ENCODE measurements at places on chromosomes 11 and 22. TPM values are rescaled to one million over a fixed set of nuclear protein-coding genes. Genes with fewer than 3 reads are reported as not detected.

AGBL2 gene
- total RNA-seq, result 4.9 TPM

ZP1 gene
- total RNA-seq, result not detected

DNA sequence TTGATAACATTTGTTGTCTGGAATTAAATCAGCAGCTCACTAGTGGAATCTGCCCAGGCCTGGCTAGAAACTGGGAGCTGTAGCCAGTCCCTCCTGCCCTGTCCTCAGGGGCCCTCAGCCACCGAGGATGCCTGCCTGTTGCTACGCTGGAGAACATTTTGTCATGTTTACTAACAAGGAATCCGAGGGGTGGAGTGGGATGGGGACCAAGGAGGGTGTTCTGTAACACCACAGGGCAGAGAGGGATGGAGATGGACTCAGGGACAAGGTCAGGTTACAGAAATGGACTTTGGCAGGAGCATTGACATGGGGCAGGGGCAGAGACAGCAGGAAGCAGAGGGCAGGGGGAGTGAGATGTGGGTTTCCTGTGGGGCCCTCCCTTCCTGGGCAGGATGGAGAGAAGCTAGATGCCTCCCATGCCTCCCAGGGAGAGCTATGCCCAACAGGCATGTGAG lies 45.8 kb upstream of the AMPD3 start:
- no peak overlapping the region for H3K4me3 ChIP-seq
- H3K36me3 ChIP-seq, result no peaks in the 10 kb centered on the region
- peak overlapping the region; percentile 81 for H3K27ac ChIP-seq
- no peak for DNase-seq

WNT7B gene
- total RNA-seq, result not detected

- DNase-seq, result peak; percentile 57
- H3K27ac ChIP-seq, result no peak overlapping the region
- peaks cover 5% of the 10 kb centered on the region for H3K36me3 ChIP-seq
- peaks cover 16% of the 10 kb centered on the region for H3K4me1 ChIP-seq
- peaks cover 4% of the 10 kb centered on the region for H3K27me3 ChIP-seq
These were observed 8.0 kb upstream of the HTATIP2 start for GRCh38 chr11:20355221-20356219.

DNA sequence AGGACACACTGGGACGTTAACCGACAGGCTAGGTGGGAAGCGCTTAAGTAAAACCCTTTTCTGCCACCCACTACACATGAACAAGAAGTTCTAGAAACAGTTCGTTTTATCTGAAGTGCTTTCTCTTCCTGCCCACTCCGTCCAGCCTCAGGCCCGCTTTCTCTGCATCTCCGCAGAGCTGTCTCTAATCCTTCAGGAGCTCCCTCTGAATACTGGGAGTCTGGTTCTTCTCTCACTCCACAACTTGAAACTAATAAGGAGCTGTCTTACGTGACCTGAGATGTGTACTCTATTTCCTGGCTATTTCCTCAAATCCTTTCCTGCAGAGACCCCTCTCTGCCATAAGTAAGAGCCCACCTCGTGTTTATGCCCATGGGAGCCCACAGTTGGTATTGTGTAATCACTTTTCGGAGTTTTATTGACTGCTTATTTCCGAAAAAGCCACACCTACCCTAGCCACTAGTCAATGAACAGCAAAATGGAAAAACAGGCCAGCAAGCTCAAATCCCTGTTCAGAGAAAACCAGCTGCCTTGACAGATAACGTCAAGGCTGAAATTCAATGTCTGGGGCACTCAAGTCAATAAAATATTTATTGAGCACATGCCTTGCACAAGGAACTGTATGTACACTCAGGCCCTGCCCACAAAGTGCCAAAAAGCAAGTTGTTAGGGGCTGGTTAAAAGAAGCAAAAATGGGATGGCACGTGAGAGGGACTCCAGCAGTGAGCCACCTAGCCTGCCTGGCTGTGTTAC lies 4.9 kb downstream of the PC start:
- H3K36me3 ChIP-seq, result no peaks in the 10 kb centered on the region
- no peak for DNase-seq

APOL6 gene
- total RNA-seq, result 91.5 TPM

NLRP10 gene
- not detected for total RNA-seq

UPK2 gene
- 0.60 TPM for total RNA-seq

TRPM5 gene
- not detected for total RNA-seq

GRCh38 chr22:30312053-30312452 lies 14.7 kb downstream of the TBC1D10A start:
- peaks cover 74% of the 10 kb centered on the region for H3K36me3 ChIP-seq
- H3K27ac ChIP-seq, result peak overlapping the region; percentile 57
- no peak for DNase-seq
- no peak overlapping the region for H3K4me3 ChIP-seq

NXPE4 gene
- total RNA-seq, result not detected

- H3K4me3 ChIP-seq, result no peak overlapping the region
- no peak overlapping the region for H3K27ac ChIP-seq
- no peaks in the 10 kb centered on the region for H3K4me1 ChIP-seq
- peaks cover 44% of the 10 kb centered on the region for H3K36me3 ChIP-seq
- no peak for DNase-seq
- no peaks in the 10 kb centered on the region for H3K27me3 ChIP-seq
These were observed 41.2 kb downstream of the SNX19 start for GRCh38 chr11:130874955-130875531.

DNA sequence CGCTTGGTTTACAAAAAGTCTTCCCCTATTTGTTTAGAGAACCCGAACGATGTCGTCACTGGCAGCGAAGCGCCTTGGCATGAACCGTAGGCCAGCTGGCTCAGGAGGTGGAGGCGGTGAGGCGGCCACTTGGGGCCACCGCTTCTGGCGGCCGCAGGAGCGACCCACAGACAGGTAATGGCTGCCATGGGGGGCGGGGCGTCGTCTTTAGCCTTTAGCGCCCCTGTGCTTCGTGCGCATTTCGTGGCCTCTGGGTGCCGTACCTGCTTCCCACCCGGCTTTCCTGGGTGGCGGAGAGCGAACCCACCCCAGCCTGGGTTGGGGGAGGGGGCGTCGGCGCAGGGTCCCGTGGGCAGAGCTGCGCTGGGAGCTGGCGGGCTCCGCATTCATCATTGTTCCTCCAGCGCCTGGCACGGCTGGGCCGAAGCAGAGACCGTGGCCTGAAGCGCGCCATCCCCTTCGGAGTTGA lies 469 bp upstream of the OSBP2 start:
- H3K36me3 ChIP-seq, result no peaks in the 10 kb centered on the region
- peak overlapping the region; percentile 76 for H3K4me3 ChIP-seq
- peaks cover 16% of the 10 kb centered on the region for H3K27me3 ChIP-seq
- peak overlapping the region; percentile 55 for H3K27ac ChIP-seq
- peak; percentile 56 for DNase-seq
- peaks cover 19% of the 10 kb centered on the region for H3K4me1 ChIP-seq

GRCh38 chr11:18761741-18762140 lies 29.9 kb downstream of the PTPN5 start:
- H3K27ac ChIP-seq, result no peak overlapping the region
- peaks cover 6% of the 10 kb centered on the region for H3K4me1 ChIP-seq
- DNase-seq, result no peak
- no peak overlapping the region for H3K4me3 ChIP-seq
- H3K36me3 ChIP-seq, result no peaks in the 10 kb centered on the region
- H3K27me3 ChIP-seq, result peaks cover 10% of the 10 kb centered on the region

DNA sequence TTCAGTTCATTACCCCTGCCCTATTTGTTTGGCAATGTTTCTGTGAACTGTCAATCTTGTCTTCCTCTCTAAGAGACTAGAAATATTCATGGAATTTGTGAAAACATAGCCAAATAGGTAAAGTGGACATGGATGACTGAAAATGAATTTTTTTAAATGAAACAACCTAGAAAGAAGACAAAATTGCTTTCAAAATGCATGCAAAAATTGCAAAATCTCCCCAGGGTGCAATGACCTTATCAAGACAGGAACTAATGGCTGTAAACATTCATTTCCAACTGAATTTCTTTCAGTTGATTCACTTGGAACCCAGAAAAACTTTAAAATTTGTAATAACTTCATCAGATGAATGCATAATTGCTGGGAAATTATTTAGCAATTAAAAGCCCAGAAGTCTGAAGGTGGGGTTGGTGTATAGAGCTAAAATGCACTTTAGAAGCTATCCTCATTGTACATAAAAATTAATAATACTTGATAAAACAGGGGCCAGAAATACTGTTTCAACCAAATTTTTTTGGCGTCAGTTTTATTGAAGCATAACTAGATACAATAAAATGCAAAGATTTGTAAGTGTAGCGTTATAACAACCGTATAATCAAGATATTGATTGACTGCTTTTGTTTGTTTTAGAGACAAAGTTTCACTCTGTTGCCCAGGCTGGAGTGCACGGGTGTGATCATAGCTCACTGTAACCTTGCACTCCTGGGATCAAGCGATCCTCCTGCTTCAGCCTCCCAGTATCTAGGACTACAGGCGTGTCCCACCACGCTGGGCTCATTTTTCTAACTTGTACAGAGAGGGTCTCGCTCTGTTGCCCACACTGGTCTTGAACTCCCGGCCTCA lies 27.6 kb upstream of the SLC35C1 start:
- H3K4me3 ChIP-seq, result no peak overlapping the region
- no peak for DNase-seq
- peaks cover 5% of the 10 kb centered on the region for H3K4me1 ChIP-seq
- no peaks in the 10 kb centered on the region for H3K36me3 ChIP-seq
- H3K27me3 ChIP-seq, result peaks cover 13% of the 10 kb centered on the region

- peaks cover 6% of the 10 kb centered on the region for H3K27me3 ChIP-seq
These were observed 8.5 kb downstream of the TIMP3 start for GRCh38 chr22:32809786-32810554.

DNA sequence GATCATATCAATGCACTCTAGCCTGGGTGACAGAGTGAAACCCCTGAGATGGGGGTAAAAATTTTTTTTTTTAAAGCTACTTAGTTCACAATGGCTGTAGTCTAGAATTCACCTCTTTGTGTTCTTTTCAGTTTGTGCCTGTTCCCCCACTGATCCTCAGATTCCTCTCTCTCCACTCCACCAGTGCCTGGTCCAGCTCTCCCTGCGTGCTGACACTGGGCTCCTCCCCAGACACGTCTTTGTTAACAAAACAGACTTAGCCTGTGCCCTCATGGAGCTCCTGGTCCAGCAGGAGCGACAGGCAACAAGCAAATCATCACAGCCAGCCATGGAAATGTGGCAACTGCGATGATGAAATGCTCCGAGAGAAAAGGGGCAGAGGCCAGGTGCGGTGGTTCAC lies 34.0 kb downstream of the IFT27 start:
- H3K27me3 ChIP-seq, result peaks cover 9% of the 10 kb centered on the region
- H3K4me1 ChIP-seq, result no peaks in the 10 kb centered on the region
- no peak for DNase-seq
- H3K4me3 ChIP-seq, result no peak overlapping the region
- H3K27ac ChIP-seq, result no peak overlapping the region
- H3K36me3 ChIP-seq, result no peaks in the 10 kb centered on the region

DNA sequence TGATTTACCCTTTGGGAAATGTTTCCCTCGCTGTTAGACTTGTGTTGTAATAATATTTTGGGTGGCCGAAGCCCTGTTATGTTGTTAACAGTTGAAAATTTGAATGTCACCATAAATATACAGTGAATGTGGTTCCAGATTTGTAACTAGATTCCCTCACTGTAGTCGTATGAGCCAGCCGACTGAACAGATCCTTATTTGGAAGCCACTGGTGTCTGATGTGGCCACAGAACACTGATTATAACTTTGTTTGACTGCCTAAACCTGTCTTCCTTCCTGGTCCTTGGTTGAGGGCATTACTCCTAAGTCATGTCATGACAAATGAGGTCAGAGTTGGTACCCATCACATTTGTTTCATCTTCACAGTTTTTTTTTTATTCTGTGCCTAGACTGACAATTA lies 45.4 kb downstream of the YAP1 start:
- H3K27me3 ChIP-seq, result peaks cover 17% of the 10 kb centered on the region
- H3K4me1 ChIP-seq, result no peaks in the 10 kb centered on the region
- H3K27ac ChIP-seq, result no peak overlapping the region
- no peak overlapping the region for H3K4me3 ChIP-seq
- DNase-seq, result no peak

DNA sequence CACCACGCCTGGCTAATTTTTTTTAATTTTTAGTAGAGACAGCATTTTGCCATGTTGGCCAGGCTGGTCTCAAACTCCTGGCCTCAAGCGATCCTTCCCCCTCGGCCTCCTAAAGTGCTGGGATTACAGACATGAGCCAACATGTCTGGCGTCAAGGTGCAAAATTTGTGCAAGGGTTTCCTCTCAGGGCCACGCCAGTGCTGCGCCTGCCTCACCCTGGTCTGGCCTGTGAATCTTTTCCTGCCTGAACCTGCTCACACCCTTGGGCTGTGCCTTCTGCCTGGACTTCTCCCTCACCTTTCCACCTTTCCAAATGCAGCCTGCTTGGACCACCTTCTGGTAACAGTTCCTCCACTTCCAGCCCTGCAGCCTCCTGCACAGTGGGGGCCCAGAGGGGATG lies 43.4 kb downstream of the MCM5 start:
- H3K4me1 ChIP-seq, result peaks cover 9% of the 10 kb centered on the region
- H3K36me3 ChIP-seq, result peaks cover 16% of the 10 kb centered on the region
- H3K27me3 ChIP-seq, result no peaks in the 10 kb centered on the region
- H3K27ac ChIP-seq, result no peak overlapping the region
- no peak for DNase-seq

DNA sequence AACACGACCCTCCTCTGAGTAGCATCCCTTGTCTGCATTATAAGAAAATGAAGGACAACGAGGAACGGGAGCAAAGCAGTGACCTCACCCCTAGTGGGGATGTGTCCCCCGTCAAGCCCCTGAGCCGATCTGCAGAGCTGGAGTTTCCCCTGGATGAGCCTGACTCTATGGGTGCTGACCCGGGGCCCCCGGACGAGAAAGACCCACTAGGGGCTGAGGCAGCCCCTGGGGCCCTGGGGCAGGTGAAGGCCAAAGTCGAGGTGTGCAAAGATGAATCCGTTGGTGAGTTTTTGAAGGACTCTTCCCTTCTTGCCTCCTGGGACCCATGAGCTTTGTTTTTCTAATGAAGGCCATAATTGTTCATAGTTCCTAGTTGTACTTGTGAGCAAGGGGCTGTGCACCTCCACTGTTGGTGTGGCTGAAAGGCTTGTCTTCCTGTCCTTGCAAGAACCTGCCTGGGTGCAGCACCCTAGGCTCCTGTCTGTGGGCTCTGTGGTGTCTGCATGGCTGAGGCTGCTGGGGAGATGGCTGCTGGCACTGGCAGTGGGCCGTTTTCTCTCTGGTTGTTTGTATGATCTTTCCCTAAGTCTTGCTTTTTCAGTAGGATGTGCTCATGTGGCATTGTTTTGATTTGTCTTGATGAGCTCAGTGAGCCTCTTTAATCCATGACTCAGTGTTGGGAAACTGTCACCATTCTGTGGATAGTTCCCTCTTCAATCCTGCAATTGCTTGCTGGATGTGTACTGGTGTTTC lies 10.1 kb downstream of the DGCR8 start:
- H3K36me3 ChIP-seq, result peaks cover 75% of the 10 kb centered on the region
- no peak for DNase-seq
- H3K27ac ChIP-seq, result no peak overlapping the region
- no peaks in the 10 kb centered on the region for H3K27me3 ChIP-seq
- H3K4me1 ChIP-seq, result peaks cover 18% of the 10 kb centered on the region

- no peak overlapping the region for H3K4me3 ChIP-seq
- H3K36me3 ChIP-seq, result no peaks in the 10 kb centered on the region
- no peak for DNase-seq
- no peaks in the 10 kb centered on the region for H3K4me1 ChIP-seq
- H3K27ac ChIP-seq, result no peak overlapping the region
These were observed 39.5 kb upstream of the SLC5A12 start for GRCh38 chr11:26761361-26761809.
